ENCODE measurements at places on chromosomes 12 and 14.

- no peak overlapping the region for H3K27ac ChIP-seq
- H3K4me1 ChIP-seq = no peaks in the 10 kb centered on the region
- H3K36me3 ChIP-seq = no peaks in the 10 kb centered on the region
- DNase-seq = no peak
Measured at GRCh38 chr12:132460571-132460970, 29.4 kb upstream of the FBRSL1 start.

GRCh38 chr14:67393689-67394088, 18.3 kb downstream of the PLEK2 start:
- H3K4me3 ChIP-seq = no peak overlapping the region
- H3K27me3 ChIP-seq = no peaks in the 10 kb centered on the region
- H3K27ac ChIP-seq = no peak overlapping the region
- DNase-seq = no peak
- H3K36me3 ChIP-seq = no peaks in the 10 kb centered on the region

DNA sequence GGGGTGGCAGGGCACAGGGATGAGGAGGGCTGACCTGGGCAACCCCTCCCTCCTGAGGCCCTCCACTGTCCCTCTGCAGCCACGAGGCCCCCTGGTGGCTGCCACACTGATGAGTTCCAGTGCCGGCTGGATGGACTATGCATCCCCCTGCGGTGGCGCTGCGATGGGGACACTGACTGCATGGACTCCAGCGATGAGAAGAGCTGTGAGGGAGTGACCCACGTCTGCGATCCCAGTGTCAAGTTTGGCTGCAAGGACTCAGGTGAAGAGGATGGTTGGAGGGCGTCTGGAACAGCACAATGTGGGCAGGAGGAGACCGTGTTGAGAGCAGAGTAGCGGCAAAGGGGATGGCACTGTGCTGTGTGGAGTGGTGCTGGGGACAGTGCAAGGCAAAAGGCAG, 25.7 kb upstream of the LRP1-AS start:
- H3K4me3 ChIP-seq = no peak overlapping the region
- no peaks in the 10 kb centered on the region for H3K4me1 ChIP-seq
- H3K27me3 ChIP-seq = no peaks in the 10 kb centered on the region
- peaks cover 91% of the 10 kb centered on the region for H3K36me3 ChIP-seq
- no peak overlapping the region for H3K27ac ChIP-seq
- DNase-seq = no peak

- H3K36me3 ChIP-seq = no peaks in the 10 kb centered on the region
- H3K27me3 ChIP-seq = no peaks in the 10 kb centered on the region
- no peaks in the 10 kb centered on the region for H3K4me1 ChIP-seq
- DNase-seq = no peak
Measured at GRCh38 chr14:27008187-27008586, 410.4 kb upstream of the NOVA1 start.

- no peak overlapping the region for H3K4me3 ChIP-seq
- no peak overlapping the region for H3K27ac ChIP-seq
- H3K27me3 ChIP-seq = no peaks in the 10 kb centered on the region
- DNase-seq = no peak
- H3K4me1 ChIP-seq = no peaks in the 10 kb centered on the region
Measured at GRCh38 chr12:87112571-87113345, 856.6 kb upstream of the MGAT4C start.

All from ascending aorta (tissue), 2 donors.